ENCODE measurements at places on chromosomes 16 and 17.

DNA sequence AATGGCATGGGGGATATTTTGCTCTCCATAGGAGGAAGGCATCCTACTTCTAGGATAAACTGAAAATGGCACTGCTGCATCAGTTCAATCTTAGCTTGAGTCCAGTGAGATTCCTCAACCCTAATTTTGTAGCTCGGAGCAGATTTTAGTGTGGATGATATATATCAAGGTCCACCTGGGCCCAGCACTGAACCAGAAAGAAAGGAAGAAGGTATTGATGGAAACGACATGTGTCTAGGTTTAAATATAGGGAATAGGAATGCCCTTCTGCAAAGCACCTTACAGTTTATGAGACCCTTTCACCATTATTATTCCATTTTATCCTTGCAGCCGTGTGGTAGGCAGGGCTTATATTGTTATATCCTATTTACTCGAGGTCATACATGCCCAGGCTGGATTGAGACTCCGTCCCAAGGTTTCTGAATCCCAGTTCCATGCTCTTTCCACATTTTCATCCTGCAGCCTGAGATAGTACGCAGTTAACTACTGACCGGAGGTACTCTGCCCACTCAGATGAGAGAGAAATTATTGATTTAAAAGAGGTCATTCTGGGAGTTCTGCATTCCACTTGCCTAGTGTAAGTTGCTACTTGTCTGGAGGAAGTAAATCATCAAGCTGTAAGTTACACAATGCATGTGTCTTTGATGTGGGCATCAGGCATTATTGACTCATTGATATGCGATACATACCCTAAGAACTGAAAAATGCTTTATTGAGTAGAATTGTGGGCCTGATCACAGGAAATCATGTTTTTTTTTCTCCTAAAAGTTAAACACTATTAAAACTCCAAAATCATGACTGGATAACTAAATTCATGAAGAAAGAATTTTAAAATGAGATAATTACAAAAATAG lies 10.1 kb downstream of the KRT39 start:
- DNase-seq, result no peak

DNA sequence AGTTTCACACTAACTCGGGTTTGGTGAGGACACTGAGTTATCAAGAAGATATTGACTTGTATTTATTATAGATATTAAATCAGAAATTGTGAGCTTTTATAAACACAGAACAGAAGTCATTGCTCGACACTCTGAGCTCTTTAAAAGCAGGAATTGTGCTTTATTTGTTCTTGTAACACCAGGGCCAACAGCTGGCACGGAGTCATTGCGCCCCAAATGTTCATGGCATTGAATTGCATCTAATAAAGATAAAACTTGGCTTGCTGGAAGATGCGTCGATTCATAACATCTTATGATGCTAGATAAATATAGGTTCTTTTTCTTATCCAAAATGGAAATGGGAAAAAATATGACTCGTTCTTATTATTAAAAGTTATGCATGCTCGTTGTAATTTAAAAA lies 11.8 kb upstream of the MLYCD start:
- DNase-seq, result no peak

DNA sequence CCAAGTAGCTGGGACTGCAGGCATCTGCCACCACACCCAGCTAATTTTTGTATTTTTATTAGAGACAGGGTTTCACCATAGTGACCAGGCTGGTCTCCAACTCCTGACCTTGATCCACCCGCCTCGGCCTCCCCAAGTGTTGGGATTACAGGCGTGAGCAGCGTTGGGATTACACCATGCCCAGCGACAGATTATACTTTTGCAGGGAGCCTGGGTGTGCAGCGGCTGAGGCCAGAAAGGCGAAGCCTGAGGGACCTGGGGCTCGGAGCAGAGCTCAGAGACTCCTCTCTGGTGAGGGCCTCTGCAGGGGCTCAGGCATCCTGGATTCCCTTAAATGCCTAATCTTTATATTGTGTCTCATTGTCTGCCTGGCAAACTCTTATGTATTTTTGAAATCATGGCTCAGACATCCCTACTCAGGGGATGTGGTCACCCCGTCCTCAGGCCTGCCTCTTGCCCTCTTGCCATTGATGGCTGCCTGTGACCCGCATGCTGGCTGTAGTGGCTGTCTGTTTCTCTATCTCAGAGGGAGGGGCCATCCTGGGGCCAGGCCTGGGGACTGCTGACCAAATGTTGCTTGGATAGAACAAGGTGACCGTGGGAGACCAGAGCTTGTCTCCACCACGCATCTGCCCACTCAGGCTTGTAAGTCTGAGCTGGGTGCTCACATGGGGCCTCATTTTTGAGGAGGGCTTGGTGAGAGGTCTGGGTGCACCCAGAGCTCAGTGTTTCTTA lies 42.6 kb downstream of the B9D1 start:
- no peak for DNase-seq

DNA sequence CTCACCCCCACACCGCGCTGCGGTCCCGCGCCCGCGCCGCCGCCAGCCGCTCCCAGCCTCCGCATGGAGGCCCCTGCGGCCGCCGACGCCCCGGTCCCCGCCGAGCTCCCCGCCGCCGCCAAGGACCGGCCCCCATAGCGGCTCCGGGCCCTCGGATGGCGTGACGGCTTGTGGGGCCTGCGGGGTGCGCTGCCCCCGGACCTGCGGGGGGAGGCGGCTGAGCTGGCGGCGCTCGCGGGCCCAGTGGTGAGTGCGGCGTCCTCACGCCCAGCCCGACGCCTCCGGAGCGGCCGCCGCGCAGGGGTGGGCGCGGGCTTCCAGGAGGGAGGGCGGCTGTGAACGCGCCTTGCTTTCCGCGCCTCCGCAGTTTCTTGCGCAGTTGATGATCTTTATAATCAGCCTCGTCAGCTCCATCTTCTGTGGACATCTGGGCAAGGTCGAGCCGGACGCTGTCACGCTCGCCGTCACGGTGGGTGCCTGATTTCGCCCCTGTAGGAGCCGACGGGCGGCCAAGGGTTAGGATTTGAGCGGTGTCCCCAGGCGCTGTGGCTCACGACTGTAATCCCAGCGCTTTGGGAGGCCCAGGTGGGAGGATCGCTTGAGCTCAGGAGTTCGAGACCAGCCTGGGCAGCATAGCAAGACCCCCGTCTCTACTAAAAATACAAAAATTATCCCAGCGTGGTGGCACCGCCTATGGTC lies 46.4 kb downstream of the SLC47A1 start:
- DNase-seq, result no peak

GRCh38 chr17:44865931-44866330 lies 18.2 kb downstream of the HIGD1B start:
- DNase-seq, result no peak

DNA sequence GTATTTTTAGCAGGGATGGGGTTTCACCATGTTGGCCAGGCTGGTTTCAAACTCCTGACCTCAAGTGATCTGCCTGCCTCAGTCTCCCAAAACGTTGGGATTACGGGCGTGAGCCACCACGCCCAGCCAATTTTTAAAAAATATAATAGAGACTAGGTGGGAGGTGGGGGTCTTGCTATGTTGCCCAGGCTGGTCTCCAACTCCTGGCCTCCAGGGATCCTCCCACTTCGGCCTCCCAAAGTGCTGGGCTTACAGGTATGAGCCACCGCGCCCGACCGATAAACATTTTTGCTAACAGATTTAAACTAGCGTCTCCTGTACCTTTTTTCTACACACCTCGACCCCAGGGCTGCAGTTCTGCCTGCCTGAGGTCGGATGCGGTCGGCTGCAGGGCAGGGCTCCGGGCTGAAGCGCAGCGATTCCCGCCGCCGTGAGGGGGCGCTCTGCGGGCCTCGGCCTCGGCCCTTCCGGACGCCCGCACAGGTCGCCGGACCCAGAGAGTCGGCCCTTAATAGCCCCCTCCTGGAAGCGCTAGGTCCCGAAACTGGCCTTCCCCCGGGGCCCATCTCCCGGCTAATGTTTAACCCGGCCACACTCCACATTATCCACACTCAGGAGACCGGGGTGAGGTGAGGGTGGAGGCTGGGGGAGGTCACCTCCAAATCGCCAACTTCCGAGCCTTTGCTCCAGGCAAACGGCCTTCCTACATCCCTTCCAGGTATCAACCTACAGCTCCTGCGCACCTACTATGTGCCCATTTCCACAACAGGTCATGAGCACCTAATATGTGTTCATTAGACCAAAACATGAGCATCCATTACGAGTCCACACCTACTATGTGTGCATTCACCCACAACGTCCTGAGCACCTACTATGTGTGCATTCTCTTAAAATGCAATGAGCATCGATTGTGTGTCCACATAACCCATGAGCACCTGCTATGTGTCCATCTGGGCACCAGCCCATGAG lies 2.0 kb upstream of the GLIS2 start:
- DNase-seq, result no peak

- DNase-seq, result no peak
These were observed 245.0 kb upstream of the CDH5 start for GRCh38 chr16:66121466-66121865.

DNA sequence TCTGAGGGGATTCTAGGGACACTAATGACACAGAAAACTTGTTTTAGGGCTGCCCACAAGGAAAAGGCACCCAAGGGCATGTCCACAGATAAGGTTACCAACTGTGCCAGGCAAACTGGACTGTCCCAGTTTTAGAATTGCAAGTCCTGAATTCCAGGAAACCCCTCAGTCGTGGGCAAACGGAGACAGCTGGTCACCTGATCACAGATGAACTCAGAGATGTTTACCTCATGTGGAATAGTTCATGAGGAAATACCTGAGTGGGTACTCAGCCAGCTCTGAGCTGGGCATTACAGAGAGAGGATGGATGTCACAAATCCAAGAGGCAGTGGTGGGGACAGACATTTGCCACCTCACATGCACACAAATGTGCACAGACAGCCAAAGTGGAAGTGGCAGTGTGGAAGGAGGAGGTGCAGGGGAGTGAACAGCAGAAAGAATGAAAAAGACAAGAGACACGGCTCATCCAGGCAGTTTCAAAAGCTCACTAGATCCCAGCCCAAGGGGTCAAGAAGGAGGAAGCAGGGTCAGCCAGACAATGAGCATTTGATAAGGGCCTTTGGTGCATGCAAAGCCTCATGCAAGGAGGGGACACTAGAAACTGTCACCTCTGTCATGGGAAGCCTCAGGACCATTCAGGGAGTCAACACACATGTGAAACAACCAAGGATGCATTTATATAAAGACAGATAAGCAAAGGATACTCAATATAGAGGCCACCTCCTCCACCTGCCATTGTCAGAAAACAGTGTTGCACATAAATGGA lies 24.8 kb downstream of the TTLL6 start:
- DNase-seq, result no peak

DNA sequence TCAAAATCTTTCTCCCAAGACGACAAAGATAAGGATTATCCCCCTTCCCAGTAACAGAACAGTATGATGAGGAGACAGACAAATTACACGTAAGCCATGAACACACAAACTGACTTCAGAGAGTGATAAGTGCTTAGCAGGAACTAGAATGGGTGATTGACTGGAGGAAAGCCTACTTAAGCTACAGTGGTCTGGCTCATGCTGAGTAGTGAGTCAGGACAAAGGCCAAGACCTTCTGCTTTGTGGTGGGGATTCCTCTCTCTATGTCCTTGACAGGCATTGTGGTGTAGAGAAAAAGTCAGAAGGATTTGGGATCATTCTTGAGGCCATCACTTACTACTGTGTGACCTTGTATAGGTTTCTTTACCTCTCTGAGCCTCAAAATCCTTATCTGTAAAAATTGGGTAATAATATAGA lies 381.9 kb upstream of the CCL2 start:
- DNase-seq, result no peak

DNA sequence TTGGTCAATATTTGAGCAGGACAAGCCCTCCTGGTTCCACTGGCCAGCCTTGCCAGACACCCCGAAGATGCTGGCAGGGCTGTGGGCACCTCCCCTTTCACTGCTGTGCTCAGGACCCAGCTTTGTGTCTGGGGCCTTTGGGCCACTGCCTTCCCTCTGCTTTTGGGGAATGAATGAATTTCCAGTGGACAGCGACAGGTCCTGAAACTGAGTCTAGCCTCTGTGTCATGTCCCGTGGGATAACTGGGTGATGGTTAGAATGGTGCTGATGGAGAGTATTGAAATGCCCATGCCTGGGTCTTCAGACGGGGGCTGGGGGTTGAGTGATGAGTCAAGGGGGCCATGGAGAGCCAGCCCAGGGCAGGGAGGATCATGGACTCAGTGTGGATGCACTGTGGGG lies 135.8 kb downstream of the FOXL1 start:
- no peak for DNase-seq

GRCh38 chr17:29129731-29130130 lies 50.5 kb downstream of the MYO18A start:
- no peak for DNase-seq

DNA sequence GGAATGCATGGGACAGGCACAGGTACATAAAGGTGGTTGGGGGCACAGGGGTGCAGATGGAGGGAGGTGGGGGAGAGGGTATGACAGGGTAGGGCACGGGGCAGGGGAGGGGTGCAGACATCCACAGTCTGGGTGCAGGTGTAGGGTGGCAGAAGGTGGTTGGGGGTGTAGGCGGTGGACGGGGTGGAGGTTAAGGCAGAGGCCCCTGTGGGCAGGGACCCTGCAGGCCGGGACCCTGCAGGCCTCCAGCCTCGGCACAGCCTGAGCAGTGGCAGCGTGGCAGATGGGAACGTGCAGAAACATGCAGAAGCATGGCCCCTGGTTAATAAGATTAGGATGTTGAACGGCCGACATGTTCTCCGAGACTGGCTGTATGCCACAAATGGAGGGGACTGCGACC lies 115.2 kb downstream of the RBFOX3 start:
- no peak for DNase-seq

DNA sequence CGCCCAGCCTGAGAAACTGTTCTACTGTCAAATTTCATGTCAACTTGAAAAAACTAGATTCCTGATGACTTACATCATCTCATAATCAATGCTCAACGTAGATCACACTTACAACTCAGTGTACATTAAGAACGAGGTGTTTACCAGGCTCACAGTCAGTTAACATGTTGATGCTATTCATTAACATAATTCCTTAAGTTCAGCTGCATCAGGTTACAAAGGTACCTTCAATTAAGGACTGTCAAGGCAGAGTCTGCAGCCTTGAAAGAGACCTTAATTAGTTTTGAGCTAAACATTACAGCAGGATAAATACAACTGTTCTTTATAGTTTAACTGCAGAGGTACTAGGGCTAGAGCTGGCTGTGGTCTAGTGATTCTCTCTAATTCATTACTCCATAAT lies 1.9 kb downstream of the GNA13 start:
- DNase-seq, result no peak

DNA sequence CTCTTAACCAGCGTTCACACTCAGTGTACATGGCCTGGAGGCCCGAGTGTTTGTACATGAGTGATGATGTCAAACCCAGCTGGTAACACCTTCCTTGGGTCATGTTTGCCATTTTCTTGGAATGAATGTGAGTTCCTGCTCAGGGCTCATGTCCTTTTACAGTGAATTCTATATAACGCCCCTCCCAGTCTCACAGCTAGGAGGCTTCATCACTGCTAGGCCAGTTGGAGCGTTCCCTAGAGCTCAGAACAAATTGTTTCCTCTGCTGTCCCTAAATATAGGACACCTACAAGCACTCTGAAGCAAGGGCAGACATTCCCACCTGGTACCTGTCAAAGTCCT lies 5.5 kb downstream of the TIMM22 start:
- DNase-seq, result no peak

Measured in CD8-positive, alpha-beta memory T cell (primary cell).